ENCODE measurements at places on chromosomes 2 and 18. TPM values are rescaled to one million over a fixed set of nuclear protein-coding genes. Genes with fewer than 3 reads are reported as not detected.

The C1QL2 gene
- not detected for total RNA-seq

The SLC14A1 gene
- total RNA-seq, result 3.9 TPM

The IL1A gene
- not detected for total RNA-seq

The RSAD2 gene
- total RNA-seq, result 5.0 TPM

The SLC19A3 gene
- not detected for total RNA-seq

The SP110 gene
- total RNA-seq, result 19.1 TPM

The PUM2 gene
- total RNA-seq, result 54.8 TPM

The CPLX4 gene
- total RNA-seq, result 0.24 TPM

The PEX13 gene
- total RNA-seq, result 29.9 TPM

Data from hair follicle dermal papilla cell (primary cell).